Ammon's horn (tissue), 1 donor: ENCODE measurements at places on chromosomes 16 and 17.

GRCh38 chr17:71110326-71110725, 941.0 kb downstream of the KCNJ2 start:
- no peak for DNase-seq

- no peak for DNase-seq
Observed at GRCh38 chr17:80303824-80304223, 43.2 kb downstream of the RNF213 start.

GRCh38 chr17:78997881-78998280, 11.7 kb downstream of the CANT1 start:
- no peak for DNase-seq

- no peak for DNase-seq
Observed at GRCh38 chr16:64791756-64792155, 330.1 kb downstream of the CDH11 start.

- no peak for DNase-seq
Observed at GRCh38 chr16:4319454-4320421, 3.9 kb downstream of the GLIS2 start.

GRCh38 chr17:41322903-41323895, 7.7 kb upstream of the KRTAP17-1 start:
- no peak for DNase-seq

GRCh38 chr16:67910158-67910557, 17.1 kb downstream of the PSKH1 start:
- DNase-seq, result peak; percentile 97

GRCh38 chr16:12504312-12504711, 299.4 kb downstream of the CPPED1 start:
- DNase-seq, result no peak

DNA sequence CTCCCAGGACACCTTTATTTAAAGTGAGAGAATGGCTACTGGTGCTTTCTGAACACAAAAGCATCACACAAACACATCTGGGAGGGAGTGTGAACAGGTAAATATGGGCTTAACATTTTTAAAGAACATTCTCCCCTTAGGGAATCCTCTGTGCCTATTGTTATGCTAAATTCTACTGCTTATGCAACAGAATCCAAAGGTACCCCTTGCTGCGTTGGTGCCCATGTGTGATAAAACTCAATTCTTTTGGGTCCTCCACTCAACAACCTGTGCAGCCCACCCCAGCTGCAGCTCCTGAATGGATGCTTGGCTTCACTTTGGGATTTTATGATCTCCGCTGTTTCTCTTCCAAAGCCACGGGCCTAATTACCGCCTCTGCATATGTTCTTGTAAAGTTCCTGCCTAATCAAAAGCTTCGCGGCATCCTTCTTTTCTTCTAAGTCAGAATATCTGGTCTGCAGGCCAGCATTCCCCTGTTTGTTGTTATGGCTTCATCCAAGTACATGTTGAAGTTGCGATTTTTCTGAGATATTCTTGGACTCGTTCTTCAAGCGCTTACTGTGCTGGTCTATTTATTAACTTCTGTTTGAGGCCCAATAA, 23.9 kb downstream of the RHBDL3 start:
- DNase-seq, result no peak

- DNase-seq, result no peak
Observed at GRCh38 chr16:28011223-28011622, 52.3 kb downstream of the GSG1L start.

DNA sequence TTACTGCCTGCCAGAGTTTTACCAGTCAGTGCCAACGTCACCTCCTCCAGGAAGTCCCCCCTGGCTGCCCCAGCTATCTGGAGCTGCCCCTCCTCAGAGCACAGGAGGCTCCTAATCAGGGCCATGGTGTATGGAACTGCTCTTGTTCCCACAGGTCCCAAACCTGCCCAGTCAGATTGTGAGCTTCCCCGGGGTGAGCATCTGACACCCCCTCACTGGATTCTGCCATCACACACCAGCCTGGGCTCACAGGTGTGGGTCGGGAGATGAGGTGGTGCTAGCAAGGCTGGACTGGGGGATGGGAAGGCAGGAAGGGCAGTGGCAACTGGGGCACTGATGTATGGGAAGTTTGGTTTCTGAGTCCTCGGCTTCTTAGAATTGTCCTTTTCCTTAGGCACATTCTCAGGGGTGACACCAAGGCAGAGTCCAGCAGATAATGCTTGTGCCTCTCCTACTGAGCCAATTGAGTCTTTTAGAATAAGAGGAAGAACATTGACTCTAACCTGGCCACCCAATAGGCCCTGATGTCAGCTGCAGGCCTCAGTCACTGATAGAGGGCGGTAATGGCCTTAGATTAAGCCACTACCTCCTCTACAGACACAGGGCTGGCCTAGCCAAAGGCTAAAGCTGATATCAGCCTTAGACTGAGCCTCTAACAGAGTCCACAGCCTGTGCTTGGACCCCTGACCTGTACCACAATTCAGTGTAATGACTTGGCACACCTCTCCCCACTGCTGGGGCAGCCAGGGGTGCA, 107.9 kb downstream of the WSCD1 start:
- no peak for DNase-seq

GRCh38 chr16:70467113-70467512, 12.7 kb downstream of the FCSK start:
- no peak for DNase-seq

DNA sequence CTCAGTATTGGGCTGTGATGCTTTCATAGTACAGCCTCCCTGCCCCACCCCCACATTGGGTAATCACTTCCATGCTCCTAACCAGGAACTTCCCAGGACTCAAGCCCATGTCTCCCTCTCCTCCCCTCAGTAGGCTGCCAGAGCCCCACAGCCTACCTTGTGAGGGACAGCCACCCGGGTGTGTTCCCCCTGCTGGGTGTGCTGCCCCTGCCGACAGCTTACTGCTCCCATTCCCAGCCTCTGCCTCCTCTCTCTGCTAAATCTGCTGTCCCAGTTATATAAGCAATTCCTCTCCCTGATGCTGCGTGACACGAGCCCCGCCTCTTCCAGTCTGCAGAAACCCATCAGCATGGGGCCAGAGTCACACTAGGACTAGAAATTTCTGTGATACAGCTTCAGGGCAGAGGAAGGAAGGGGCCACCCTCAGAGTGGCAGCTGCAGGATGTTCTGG, at the start of gene RSKR:
RSKR (minus strand) TSS at position 255 of the 451 bp plus-strand sequence; CDS start at position 231, 24 bp downstream.
- DNase-seq, result peak; percentile 69

GRCh38 chr17:78268951-78269905, 37.8 kb downstream of the TMEM235 start:
- no peak for DNase-seq

GRCh38 chr16:74769586-74770190, 4.9 kb downstream of the FA2H start:
- no peak for DNase-seq

GRCh38 chr16:80390871-80391489, 149.8 kb upstream of the DYNLRB2 start:
- no peak for DNase-seq

DNA sequence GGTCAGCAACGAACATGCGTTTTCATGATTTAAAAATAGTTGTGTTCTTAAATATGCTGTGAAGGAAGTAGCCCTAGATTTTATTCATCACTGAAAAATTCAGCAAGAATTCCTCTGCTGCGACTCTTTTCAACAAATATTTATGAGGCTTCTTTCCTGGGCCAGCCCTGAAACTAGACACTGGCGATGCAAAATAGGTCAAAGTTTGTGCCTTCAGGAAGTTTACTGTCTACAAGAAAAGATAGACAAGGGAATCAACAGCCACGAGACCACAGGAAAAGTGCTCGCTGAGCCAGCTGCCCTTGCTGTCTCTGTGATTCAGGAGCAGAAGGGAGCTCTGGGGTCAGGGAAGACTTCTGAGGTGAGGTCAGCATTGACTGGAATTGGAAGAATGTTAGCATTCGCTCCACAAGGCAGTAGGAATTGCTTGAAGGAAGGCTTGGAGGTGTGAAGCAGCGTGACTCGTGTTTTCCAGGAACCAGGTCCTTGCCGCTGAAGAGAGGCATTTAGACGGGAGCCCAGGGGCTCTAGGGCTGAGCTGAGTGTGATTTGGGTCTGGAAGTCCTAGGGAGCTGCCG, 1.9 kb upstream of the RPL26 start:
- DNase-seq, result no peak

DNA sequence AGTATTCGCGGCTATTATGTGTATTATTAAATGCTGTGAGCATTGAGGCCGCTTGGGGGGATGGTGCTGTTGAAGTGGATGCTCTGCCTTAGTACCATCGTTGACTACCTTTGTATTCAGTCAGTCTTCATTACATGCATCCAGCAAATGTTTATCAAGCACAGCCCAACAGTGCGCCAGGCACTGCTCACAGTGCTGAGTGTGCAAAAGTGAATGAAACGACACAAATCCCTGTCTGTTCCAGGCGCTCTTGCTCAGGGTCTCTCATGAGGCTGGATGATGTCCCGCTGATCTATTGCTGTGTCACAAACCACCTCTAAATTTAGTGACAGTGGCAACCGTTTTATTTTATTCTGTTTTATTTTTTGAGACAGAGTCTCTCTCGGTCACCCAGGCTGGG, 53.8 kb downstream of the OTOA start:
- no peak for DNase-seq

GRCh38 chr17:79619636-79620206, 8.9 kb upstream of the RBFOX3 start:
- DNase-seq, result no peak

DNA sequence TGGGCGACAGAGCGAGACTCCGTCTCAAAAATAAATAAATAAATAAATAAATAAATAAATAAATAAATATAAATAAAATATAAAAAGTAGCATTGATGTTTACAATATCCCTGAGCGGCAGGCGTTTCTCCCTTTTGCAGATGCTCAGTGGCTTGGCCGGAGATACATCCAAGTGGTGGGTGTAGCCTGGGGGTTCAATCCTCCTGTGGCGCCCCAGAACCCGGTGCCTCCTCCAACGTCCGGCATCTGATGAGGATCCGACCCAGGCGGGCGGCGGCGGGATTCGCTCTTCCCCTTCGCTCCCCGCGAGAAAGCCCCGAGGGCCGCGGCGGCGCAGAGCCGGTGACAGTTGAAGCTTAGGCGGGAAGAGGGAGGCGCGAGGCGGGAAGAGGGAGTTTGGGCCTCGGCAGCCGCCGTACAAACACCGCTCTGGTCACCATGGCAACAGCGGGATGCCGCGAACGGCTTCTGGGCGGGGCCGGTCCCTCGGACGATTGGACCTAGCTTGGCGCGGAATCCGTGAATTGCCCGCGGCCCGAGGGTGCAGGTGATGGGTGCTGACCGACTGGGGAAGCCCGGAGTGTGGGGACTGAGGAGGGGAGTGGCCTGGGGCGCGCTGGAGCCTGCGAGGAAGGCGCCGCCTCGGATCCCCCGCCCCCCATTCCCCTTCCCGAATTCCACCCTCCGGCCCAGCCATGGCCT, 12.7 kb upstream of the ALDOA start:
- peak; percentile 84 for DNase-seq

- DNase-seq, result no peak
Observed at GRCh38 chr17:2449486-2449885, 48.6 kb upstream of the MNT start.

DNA sequence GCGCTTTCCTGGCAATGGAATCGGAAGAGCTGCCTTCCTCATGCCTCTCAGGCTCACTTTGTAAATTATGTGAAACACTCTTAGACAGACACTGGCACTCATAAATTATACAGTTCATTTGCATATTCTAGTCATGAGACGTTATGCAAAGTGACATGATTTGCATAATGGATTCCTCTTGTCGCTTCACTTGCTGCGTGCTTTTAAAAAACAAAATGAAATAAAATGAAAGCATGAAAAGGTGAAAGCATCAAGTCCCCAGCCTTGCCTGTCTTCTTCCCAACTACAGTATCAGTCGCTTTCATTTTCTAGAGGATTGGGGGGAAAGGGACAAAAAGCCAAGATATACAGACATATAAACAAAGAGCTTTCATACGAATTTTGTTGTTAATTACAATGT, 252.8 kb upstream of the PMFBP1 start:
- peak; percentile 21 for DNase-seq

- DNase-seq, result peak; percentile 12
Observed at GRCh38 chr17:79154951-79155585, 80.4 kb downstream of the ENGASE start.

- DNase-seq, result peak; percentile 48
Observed at GRCh38 chr16:1770328-1771187, 785 bp downstream of the NME3 start.
